Stimulated activated CD4-positive, alpha-beta T cell treated with anti-CD3 and anti-CD28 coated beads, Interleukin-12 subunit alpha, Interleukin-12 subunit beta, amount 100 ng/mL, for 48 hours (primary cell): ENCODE measurements at places on chromosomes 5 and 9.
A peak's percentile ranks its signal among the peaks of the same experiment; 100 is the strongest.

DNA sequence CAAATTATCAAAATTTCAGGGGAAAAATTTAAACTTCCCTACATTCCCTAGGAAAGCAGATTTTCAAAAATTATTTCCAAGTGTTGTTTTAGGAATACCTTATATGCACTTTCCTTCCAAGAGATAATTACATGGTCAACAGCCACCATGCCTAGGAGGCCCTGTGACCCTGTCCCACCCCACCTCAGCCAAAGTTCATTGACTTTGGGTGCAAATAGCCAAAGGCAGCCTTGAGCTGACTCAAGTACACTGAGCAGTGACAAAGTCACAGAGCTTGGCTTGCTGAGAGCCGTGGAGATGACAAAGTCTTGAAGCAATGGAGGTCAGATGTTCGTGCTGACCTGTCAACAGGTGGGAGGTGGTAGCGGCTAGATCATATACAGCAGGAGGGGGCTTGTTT, 24.3 kb upstream of the FBP1 start:
- DNase-seq: no peak

DNA sequence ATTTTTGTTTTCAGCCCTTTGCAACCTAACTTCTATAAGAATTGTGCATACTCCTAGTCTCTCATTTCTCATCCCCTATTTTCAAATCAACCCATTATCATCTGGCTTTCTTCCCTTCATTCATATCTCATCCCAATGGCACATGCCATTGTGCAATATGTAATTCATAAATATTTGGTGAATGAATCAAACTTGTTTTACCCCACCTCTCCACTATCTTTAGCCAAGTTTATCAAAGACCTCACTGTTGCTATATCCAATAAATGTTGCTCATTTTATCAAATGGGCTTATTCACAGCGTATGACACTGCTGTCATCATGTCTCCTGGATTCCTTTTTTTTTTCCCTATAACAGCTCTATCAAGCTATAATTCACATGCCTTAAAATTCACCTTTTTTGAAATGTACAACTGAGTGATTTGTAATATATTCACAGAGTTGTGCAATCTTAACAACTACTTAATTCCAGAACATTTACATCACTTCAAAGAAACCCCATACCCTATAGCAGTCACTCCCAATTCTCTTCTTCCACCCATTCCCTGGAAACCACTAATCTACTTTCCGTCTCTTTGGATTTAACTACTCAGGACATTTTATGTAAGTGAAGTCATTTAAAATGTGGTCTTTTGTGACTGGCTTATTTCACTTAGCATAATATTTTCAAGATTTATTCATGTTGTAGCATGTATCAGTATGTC, 214.4 kb upstream of the PAPPA start:
- no peak for DNase-seq

- DNase-seq: no peak
Observed at GRCh38 chr5:155562158-155562557, 548.6 kb downstream of the KIF4B start.

DNA sequence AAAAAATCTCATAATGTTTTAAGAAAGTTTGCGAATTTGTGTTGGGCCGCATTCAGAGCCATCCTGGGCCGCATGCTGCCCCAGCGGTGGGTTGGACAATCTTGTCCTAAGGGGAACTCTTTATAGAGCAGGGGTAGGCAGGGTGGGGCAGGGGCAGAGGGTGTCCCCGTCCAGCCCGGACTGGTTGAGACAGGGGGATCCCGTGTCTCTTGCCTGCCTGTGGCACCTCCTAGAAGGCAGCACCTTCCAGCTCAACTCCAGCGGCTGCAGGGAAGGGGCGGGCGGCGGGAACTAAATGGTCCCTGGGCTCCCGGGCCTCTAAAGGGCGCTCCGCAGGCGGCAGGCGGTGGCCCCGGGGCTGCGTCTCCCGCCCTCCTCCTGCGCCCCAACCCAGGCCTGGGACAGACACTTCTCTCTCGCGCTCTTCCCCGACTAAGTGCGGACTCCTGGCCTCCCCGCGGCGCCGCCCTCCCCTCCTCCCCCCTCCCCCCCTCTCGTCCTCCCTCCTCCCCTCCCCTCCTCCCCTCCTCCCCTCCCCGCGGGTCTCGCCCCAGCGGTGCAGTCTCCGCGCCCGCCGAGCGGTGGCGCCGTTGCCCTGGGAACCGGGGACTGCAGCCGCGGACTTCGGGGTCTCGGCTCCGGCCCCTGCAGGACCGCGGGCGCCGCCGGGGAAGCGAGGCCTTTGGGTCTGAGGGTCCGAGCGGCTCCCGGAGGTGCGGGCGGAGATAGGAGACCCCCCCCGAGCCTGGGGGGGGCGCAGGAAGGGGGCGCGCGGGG, 132.6 kb downstream of the MRPL36 start:
- DNase-seq: peak; percentile 42

DNA sequence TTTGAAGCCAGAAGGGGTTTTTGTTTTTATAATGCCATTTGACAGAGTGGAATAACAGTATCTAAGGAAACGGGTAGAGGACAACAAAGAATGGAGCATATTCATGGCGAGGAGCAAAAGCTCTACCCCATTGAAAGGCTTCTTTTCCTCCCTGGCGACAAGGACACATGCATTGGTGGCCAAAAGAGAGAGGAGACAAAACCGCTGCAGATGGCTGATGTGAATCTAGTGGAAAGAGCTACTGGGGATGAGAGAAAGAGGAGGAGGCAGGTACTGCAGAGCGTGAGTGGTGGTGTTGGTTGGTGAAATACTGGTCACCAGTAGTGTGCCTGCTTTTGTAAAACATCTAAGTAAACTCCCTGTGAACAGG, 491 bp downstream of the APC start:
- DNase-seq: no peak

GRCh38 chr9:129283291-129283691, 105.2 kb upstream of the IER5L start:
- DNase-seq: no peak
